ENCODE measurements at places on chromosomes 7 and 10. TPM values are rescaled to one million over a fixed set of nuclear protein-coding genes. Genes with fewer than 3 reads are reported as not detected.

GBX1 gene
- not detected for total RNA-seq

RAPGEF5 gene
- 56.9 TPM for total RNA-seq

DNA sequence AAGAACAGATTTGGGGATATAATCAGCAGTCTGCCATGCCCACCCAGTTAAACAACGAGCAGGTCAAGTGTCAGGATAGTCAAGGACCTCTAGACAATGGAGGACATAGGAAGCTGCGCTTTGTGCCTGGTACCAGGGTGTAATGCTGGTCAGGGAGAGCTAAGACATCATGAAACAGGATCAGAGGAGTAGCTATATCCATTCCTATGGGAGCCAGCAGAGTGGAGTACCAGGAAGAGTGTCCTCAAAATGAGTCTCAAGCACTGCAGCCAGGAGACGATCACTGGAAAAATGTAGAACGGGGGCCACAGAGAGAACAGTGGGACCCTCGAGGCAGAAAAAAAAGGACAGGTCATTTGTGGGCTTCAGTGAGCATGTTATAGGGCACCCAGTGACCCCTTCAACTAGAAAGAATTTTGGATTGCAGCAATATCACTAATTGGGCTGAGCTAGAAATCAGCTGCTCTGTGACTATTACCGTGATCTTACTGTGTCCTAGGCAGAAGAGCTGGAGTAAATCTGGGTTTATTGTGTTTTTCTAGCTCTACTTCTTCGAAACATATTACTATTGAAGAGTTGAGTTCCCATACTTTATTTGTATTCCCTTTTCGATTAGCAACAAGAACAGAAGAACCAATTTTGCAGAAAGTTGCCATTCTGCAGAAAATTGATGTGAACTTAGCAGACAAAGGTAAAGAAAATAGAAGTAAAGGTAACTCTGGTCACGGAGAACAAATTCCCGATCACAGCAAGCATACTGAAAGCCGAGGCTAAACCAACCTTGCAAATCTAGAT is 319.6 kb downstream of the AHR start:
- DNase-seq: no peak

DNA sequence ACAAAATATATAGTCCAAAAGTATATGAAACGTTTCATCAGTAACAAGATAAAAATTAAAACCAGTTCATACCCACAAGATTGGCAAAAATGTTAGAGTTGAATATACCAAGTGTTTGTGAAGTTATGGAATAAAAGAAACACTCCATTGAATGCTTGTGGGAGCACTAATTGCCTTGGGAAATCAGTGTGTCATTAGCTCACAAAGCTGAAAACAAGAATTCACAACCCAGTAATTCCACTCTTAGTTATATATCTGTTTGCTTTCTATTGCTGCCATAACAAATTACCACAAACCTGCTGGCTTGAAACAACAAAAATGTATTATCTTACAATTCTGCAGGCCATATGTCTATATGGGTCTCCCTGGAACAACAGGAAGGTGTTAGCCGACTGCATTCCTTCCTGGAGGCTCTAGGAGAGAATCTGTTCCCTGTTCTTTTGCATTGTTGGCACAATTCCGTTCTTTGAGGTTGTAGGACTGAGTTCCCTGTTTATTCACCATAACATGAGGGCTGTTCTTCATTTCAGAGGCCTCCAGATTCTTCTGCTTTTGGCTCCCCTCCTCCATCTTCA is 45.7 kb downstream of the SEM1 start:
- DNase-seq: no peak

DNA sequence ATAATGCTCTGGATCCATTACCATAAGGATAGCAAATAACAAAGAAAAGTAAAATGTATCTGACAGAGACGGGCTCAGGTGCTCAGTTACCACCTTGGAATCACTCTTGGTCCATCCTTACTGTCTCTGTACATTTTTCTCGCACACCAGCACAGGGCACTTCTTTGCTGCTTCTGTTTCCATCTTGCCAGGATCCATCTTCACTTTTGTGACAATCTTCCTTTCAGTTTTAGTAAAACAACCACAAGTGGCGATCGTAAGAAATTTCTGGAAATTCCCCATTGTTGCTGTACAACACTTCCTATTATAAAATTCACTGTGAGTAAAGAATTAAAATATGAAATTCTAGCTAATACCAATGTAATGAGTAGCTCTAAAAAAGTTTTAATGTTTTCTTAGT is 695.5 kb downstream of the GRM8 start:
- DNase-seq: no peak
